ENCODE measurements at places on chromosomes 3 and 15.

DNA sequence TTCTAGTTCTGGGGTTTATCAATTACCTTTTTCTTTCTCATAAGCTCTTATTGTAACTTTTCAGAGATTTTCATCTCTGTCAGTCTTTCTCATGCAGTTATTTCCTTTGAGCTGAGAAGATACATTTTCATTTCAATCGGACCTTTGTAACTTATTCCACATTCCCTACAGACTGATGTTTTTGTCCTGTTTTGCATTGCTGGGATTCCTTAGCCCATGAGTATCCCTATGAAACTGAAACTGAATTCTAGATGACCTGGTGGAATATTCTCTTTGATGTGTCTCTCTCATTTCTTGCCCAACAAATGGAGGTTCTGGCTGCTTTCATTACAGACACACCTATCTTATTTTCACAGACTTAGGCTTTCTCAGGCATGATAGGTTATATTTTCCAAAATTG is 10.5 kb upstream of the EPHA6 start:
- no peak for DNase-seq

GRCh38 chr3:127730666-127731295 is 58.0 kb downstream of the ABTB1 start:
- DNase-seq = no peak

- DNase-seq = no peak
These were observed 16.0 kb downstream of the ISLR2 start for GRCh38 chr15:74146277-74146800.

- peak; percentile 43 for DNase-seq
These were observed 1.1 kb upstream of the ZNF639 start for GRCh38 chr3:179321668-179322285.

- DNase-seq = no peak
These were observed 10.8 kb upstream of the PHLDB2 start for GRCh38 chr3:111848283-111848682.

GRCh38 chr3:171974986-171975837 is 64.2 kb upstream of the FNDC3B start:
- no peak for DNase-seq

GRCh38 chr3:180004542-180004941 is 32.2 kb downstream of the PEX5L start:
- DNase-seq = no peak

DNA sequence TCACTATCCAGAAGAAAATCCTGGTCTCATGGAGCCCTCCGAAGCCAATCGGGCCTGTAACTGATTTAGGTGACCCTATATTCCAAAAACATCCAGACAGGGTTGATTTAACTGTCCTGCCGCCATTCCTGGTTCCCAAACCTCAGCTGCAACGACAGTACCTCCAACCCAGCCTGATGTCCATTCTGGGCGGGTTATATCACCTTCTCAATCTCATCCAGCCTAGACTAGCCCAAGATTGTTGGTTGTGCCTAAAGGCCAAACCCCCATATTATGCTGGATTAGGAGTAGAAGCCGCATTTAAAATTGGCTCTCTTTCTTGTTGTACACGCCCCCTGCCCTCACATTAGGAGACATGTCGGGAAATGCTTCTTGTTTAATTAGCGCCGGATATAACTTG is 36.7 kb downstream of the ZBTB11 start:
- no peak for DNase-seq

DNA sequence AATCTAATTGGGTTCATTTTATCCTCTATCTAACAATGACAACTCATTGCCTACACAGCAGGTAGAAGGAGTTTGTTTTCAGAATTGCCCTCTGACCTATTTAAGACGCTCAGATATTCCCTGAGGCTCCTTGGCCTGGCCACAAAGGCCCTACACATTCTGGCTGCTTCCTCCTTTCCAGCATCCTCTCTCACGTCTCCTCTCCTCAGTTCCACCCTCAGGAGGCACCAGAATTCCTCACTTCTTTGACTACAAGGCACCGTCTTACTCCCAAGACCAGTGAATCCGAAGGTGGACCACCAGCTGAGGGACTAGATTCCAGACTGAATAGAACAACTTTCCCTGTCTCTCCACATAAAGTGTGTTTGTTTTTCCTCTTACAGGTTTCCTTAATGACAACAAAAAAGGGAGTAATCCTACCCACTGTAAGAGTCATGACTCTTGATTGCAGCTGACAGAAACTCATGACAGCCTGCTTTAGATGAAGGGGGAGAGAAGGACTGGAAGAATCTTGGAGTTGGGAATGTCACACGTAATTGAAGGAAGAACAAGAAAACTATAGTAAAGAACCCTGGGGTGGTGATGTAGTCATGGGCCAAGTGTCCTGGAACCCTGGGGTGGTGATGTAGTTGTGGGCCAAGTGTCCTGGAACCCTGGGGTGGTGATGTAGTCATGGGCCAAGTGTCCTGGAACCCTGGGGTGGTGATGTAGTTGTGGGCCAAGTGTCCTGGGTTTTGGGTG is 22.0 kb upstream of the MUC20 start:
- peak; percentile 95 for DNase-seq

GRCh38 chr15:85556618-85556895 is 176.2 kb downstream of the AKAP13 start:
- no peak for DNase-seq

GRCh38 chr3:4514916-4515315 is 21.8 kb downstream of the ITPR1 start:
- no peak for DNase-seq

- DNase-seq = no peak
These were observed 999 bp upstream of the KIF7 start for GRCh38 chr15:89656116-89656815.

DNA sequence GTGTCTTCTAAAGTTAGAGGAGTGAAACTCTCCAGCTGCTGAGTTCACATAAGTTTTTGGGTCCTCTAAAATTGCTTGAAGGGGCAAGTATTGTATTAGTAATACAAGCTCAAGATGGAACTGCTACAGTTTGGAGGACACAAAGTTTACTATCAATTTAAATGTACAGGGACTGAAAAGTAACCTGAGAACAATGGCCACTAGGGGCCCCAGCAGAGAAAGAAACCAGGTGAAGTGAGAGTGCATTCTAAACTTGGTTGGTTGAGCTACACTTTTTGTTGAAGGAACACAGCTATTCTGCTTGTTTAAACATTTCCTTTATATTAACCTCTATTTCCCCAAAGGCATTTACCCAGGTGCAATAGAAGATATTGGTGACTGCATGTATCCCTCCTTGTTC is 755.5 kb downstream of the GBE1 start:
- DNase-seq = no peak

DNA sequence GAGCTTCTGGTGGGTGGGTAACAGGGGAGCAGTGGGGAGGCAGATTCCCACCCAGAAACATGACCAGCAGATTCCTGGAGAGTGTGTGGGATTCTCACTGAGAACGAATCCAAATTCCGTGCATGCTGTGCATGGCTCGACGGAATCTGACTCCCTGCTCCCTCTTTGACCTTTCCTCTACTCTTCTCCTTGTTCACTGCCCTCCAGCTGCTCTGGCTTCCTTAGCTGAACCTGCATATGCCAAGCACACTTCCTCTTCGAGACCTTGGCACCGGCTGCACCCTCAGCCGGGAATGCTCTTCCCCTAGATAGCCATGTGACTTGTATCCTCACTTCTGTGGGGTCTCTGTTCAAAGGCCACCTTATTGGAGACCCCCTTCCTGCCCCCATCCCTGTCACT is 6.3 kb downstream of the INSYN1 start:
- DNase-seq = no peak

DNA sequence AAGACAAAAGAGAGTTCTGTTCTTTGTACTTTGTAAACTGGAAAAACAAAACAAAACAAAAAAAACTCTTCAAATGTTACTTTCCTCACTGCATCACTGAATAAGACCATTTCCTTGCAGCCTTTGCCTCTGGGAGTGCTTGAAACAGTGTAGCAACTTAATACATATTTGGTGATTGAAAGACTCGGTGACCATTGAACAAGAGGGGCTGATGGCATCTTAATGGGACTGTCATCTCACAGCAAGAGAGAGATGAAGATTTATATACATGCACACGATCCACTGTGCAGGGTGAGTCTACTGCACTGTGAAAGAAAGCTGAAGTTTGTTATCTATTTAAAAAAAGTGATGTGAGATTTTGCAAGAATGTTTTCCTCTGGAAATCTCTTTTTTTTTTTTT is 111.9 kb upstream of the KLHL25 start:
- DNase-seq = no peak

GRCh38 chr3:127099982-127100381 is 92.9 kb upstream of the PRR23E start:
- no peak for DNase-seq

- DNase-seq = no peak
These were observed 123.8 kb upstream of the BNIP2 start for GRCh38 chr15:59812889-59813288.

GRCh38 chr3:59499000-59499399 is 449.2 kb upstream of the CFAP20DC start:
- no peak for DNase-seq

DNA sequence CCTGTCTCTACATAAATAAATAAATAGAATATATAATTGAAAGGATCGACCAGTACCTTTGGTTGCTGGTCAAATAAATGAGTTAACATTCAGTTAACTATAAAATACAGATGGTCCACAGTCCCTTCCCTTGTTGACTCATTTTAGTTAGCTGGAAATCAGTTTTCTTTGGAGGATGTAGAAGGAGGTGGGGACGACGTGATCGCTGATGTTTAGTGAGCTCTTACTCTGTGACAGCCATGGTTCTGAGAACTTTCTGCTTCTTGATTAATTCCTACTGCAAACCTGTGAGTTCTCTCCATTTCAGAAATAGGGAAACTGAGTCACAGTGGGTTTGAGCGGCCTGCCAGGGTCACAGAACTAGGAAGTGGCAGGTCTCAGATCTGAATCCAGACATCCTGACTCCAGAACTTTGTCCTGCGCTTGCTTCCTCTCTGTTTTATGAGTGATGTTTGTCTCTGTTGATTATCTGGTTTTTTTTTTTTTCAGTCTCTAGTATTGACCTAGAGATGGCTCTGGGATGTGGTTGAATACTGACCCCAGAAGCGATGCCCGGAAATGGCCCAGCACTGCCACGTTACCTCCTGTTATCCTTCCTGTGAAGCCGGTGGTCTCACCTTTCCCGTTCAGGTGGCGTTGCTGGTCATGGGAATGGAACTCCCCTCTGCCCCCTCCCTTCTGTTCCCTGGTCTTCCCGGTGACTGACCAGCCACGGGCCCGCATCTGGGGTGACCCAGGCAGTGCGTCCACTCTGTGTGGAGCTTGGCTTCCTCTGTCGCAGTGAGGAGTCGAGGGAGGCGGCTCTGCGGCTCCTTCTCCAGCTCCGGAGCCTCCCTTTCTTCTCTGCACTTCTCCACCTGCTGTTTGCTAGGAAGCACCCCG is 18.2 kb downstream of the SYNM start:
- DNase-seq = no peak

DNA sequence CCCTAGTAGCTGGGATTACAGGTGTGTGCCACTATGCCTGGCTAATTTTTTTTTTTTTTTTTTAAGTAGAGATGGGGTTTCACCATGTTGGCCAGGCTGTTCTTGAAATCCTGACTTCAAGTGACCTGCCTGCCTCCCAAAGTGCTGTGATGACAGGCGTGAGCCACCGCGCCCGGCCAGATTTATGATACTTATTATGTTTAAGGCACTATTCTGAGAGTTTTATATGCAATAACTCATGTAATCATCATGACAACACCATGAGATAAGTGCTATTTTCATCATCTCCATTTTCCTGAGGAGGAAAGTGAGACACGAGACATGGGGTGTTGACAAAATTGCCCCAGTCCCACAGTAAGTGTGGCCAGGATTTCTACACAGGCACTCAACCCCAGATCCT is 366.4 kb upstream of the TRIM42 start:
- no peak for DNase-seq

GRCh38 chr3:52143156-52143555 is 11.1 kb downstream of the POC1A start:
- DNase-seq = no peak

DNA sequence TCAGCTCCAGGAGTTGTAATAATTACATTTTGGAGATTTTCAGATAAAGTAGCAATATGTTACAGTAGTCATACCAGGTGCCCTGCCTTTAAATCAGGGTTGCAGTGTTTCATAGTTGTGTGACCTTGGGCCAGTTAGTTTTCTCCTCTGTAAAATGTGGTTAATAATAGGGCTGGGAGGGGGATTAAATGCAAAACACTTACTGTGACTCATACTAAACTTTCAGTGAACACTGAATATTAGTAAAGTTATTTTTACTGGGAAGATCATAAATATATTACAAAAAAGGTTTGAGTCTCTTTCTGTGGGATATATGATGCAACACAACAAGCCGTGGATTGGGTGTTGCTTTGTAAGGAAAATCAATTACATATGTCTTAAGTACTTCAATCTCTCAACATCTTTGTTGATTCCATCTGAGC is 1.1 kb upstream of the EBLN2 start:
- DNase-seq = no peak

DNA sequence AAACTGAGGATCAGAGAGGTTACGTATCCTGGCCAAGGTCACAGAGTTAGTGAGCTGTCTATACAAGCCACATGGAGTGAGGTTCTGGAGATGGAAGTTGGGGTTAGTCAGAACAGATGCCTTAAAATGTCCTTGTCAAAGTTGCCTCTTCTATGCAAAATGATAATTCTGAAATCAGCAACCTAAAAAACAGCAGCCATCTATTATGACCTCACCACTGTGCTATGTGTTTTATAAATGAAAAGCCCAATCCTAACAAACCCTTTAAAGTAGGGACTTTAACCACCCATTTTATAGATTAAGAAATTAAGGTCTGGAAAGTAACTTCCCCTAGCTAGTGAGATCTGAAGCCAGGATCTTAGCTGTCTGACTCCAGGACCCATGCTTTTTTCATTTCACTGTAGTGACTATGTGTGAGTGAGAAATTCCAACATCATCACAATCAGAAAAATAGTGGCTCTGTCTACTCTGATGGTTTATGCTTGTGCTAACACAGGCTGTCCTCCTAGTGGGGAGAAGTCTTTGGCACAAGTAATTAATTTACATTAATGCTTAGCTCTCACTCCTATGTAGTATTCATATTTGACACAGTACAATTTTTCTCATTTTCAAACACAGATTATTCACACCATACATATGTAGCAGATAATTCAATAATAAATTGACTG is 143.6 kb downstream of the ANO10 start:
- DNase-seq = no peak

- DNase-seq = no peak
These were observed 51.9 kb downstream of the STARD5 start for GRCh38 chr15:81271761-81272644.

- no peak for DNase-seq
These were observed 2.5 kb downstream of the SHF start for GRCh38 chr15:45185069-45185779.

DNA sequence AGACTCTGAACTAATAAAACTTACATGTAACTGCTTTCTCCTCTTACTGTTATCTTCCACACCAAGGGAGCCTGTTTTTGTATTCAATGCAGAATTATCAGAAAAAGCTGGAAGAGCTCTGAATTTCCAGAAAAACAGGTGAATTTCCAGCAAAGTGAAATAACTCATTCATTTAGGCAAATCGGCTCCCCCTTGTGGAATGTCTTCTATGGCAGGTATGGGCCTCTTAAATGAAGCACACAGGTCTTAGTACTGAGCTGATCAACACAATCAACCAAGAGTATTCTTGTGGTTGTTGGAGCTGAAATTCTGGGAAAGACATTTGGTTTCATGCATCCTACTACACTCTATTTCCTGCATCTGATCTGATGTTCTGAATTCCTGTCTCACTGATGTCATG is 31.0 kb upstream of the PTPRG start:
- peak; percentile 21 for DNase-seq
